Fibroblast of upper back skin (primary cell): ENCODE measurements at places on chromosomes 3 and 15.

- DNase-seq, result no peak
Observed at GRCh38 chr3:134592806-134593205, 58.0 kb downstream of the KY start.

DNA sequence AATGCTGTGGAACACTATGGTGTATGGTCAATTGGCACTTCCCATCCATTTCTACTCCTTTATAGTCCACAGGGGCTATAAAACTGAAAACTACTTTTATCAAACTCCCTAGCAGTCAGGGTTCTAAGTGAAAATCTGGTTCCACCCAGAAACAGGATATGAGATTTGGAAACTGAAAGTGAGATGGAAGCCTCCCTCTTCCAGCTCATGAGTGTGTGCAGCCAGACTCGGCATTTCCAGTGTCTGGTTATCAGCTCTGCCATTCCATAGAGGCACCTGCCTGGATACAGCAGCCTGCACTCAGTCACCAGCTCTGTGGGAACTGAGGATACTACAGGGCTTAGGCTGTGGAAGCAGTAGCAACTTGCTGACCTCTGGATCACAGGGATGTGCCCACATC lies 14.7 kb upstream of the PLA2G4F start:
- no peak for DNase-seq

GRCh38 chr3:53144862-53145712 lies 14.9 kb upstream of the RFT1 start:
- DNase-seq, result no peak

DNA sequence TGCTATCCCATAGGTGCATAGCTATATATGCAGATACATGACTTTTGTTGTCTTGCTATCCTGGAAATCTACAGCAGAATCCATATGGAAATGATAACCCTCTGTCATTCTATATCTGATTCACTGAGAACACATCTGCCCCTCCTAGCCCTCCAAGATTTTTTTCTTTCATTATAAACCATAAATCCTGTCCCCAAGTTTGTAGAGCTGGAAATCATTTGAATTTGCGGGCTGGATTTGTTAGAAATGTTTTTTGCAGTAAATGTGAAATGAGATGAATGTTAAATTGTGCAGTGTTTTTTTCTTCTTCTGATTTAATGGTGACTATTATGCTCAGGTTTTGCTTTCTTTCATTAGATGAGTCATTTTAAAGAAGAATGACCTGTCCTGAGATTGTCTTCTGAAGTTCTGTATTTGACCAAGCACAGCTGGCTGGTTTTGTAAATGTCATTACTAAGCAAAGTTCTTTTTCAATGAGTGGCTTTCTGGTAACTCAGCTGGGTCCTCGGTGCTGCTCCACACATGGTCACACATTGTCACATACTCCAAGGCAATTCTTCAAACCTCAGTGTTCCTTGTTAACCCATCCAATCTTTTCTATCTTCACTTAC lies 25.3 kb upstream of the ABHD17C start:
- peak; percentile 88 for DNase-seq

DNA sequence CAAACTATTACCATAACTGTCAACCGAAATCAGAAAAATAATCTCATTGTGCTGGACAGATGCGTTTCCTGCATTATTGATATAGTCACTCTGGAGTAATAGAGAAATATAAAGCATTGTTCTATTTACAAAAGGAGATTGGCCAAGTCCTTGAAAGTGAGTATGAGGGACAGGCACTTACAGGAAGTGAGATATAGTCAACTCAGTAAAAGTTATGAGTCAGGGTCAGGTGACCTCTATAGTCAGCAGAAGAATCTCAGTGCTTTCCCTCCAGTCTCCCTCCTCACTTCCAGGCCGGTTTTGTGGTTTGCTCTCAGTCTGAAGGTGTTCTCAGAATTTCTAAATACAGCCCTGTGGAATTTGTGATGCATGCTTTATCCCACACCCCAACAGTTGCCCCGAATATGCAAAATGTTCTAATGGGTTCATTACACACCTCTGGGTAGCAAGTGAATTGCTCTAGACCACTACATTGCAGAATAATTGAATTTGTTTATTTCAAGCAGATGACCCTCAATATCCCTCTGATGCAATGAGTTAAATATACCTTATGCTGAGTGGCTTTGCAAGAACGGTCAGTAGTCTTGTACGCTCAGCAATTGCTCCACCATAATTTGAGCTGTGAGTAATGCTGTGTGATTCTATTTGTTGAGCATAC lies 787.7 kb downstream of the MCTP2 start:
- DNase-seq, result peak; percentile 77

GRCh38 chr3:126696701-126697267 lies 7.3 kb upstream of the CHCHD6 start:
- DNase-seq, result no peak

- DNase-seq, result no peak
Observed at GRCh38 chr3:11405323-11405722, 133.1 kb downstream of the ATG7 start.

DNA sequence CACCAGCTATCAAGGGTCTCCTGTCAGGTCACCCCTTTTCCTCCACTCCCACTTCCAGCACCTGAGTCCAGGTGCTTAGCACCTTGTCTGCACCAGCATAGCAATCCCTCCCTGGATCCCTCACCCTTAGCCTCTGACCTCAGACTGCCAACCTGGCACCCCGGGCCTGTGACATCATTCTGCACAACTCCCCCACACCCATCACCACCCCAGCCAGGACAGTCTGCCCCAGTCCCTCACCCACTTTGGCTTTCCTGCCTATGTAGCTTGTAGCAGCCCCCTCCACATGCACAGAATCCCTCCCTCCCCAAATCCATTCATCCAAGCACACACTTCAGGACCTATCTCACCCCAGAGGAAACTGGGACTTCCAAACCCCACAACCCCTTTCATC lies 819 bp upstream of the PLXNB1 start:
- no peak for DNase-seq

GRCh38 chr3:55484801-55485791 lies 2.0 kb downstream of the WNT5A start:
- peak; percentile 88 for DNase-seq

GRCh38 chr3:108453565-108453964 lies 56.8 kb downstream of the MYH15 start:
- DNase-seq, result peak; percentile 70

DNA sequence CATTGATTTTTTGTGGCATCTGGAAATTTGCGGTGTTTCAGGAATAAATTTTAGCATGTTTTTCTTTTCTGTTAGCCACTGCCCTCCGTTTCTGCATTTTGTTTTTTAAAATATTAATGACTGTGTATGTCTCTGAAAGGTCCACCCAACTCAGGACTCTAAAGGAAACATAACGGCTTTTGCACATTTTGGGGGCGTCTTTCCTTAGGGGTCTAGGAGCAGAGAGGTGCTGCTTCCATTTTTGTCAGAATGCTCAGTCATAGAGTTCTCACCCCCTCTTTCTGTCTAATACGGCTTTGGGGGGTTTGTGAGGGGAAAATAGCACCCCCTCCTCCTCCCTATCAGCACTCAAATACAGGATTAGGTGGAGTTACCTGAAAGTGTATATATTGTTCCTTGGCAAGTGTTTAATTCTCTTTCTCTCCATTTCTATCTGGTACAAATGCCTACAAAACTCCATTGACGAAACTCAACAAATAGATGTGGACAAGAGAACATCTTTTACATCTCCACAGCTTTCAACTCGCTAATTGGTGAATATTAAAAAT lies 219.4 kb downstream of the MEIS2 start:
- DNase-seq, result no peak

DNA sequence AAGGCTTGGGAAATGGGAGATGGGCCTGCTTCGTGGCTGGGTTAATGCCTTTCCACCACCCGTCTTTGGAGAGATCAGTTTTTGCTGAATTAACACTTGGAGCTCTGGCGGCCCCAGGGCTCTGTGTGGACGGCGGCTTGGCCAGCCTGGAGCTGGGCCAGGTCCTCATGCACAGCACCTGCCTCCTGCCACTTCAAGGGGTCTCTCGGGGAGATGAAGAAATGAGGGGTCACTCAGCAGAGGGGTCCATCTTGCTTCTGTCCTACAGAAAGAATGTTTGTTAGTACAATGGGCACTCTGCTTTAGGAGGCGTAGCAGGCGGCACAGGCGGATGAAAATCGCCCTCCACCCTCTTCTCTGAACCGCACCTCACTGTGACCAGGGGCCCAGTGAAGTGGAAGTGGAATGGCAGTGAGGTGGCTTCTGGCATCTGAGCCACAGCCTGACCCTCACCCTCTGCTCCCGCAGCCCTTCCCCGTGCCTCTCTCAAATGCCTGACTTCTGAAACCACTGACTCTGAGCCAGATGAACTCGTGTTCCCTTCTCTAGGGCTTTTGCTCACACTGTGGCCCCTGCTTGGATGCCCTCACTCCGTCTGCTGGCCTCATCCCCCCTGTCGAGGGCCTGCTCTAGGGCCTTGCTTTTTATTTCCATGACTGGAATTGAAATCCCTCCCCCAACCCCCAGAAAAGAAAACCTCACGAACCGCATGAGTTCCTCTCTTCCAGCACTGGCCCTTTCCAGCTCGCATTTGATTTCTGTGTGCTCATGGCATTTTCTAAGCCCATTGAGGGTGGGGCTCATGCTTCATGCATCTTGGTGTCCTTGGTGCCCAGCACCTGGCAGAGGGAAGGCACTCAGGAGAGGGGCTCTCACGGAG lies 42.2 kb downstream of the CHDH start:
- peak; percentile 61 for DNase-seq

DNA sequence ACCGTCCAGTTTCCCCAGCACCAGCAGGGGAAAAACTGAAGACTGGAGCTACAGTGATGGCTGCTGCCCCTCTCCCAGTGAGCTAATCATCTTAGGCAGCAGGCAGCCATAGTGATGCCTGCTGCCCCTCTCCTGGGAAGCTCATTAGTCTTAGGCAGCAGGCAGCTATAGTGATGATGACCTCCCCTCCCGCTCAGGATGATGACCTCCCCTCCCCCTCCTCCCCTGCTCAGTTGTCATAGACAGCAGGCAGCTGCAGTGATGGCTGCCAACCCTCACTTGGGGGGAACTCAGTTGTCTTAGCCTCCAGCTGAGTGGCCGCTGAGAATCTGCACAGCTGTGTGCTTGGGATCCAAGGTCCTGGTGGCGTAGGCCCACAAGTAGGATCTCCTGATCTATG lies 80.9 kb upstream of the MANF start:
- no peak for DNase-seq

- DNase-seq, result no peak
Observed at GRCh38 chr3:132597660-132598059, 590 bp downstream of the ACKR4 start.

- no peak for DNase-seq
Observed at GRCh38 chr3:179174316-179174715, 26.2 kb downstream of the PIK3CA start.

DNA sequence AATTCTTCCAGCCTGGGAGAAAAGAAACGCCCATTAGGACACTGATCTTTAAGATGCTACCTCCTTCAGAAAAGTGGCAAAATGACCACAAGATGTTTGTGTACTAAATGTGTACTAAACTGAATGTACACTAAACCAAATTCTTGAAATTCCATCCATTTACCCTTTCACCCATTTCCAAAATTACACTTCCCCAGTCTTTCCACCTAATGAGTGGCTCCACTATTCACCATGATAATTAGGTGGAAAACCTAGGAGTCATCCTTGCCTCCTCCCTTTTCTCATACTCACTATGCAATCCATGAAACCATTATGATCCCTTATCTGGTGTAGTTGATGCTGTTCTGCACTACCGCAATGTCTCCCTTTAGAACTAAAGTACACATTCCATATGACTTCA lies 452.1 kb upstream of the THBS1 start:
- no peak for DNase-seq

DNA sequence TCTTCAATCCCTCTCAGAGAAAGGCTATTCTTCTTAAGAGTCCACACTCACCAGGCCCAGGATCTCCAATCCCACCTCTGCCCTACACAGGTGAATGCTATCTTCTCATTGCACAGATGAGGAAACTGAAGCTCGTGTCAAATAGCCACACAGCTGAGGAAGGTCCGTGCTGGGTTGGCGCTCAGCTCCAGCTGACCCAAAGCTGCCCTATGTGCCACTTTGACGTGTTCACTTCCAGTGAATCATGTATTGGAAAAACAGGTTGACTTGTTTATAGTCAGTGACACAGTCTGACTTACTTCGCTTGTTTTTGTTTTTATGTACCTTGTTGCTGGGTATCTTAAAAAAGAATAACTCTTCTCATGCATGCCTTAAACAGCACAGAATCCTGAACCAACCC lies 32.4 kb upstream of the ALDH1A3 start:
- DNase-seq, result no peak

DNA sequence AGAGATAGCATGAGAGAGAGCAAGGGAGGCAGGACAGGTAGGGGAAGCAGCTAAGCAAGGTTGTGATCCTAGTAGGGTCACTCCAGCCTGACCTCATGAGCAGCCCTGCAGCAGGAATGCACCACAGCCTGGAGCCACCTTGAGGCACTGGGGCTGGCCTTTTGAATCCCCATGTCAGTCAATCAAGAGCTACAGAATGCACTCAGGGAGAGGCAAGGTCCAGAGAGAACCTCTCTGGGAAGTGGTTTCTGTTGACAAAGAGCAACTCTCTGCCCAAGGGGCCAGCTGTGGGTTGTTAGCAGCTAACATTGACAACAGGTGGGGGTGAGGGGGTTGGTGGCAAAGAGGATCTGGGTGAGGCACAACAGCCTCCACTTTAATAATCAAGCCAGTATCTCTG lies 54.6 kb downstream of the TRANK1 start:
- DNase-seq, result no peak

DNA sequence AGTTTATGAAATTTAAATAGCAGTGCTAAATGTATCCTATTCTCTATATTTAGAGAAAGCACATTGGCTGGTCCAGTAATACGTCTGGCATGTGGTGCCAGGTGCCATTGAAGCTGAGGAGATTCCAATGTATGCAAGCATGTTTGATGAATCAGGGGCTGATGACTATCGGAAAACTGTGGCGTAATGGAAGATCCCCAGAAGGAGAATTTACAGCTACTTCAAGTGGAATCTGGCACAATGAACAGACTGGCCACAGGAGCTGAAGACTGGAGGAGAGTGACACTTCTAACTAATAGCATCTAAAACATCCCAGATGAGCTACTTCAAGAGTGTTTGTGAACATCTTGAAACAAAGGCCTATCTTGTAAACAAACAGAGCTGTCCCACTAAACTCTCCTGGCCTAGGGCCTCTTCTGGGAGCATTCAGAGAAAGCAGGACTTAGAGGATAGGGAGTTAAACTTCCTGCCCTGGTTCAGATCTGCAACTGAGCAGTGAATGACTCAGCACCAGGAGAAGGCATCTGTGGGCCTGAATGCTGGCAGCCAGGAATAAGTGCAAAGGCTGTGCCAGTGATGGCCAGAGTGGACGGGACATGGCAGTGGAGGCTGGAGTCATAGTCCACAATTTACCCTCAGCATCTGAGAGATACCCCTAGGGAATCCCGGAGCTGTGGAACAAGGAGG lies 15.2 kb upstream of the ACTC1 start:
- DNase-seq, result peak; percentile 95

- DNase-seq, result no peak
Observed at GRCh38 chr3:157520485-157521150, 17.4 kb upstream of the VEPH1 start.

- no peak for DNase-seq
Observed at GRCh38 chr3:7392206-7392605, 531.3 kb downstream of the GRM7 start.
